Activated T-helper 9 cell treated with anti-CD3 and anti-CD28 coated beads, Interleukin-2, amount 50 U/mL, for 16 hours (primary cell): ENCODE measurements at places on chromosomes 6 and 20.
A peak's percentile ranks its signal among the peaks of the same experiment; 100 is the strongest.

DNA sequence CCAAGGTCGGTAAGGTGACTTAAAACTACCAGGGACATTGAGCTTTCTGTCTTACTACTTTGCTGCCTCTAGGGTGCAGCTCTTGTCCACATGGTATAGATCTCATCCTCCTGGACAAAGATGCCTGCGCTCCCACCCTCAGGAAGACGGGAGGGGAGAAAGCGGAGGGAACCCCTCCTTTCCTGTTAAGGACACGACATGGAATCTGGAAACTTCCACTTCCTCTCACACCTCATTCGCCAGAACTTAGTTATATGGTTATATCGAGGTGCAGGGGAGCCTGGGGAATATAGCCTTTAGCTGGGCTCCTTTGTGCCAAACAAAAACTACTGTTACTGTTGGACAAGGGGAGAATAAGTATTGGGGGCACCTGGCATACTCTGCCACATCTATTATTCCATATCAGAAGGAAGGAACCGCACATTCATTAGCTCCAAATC, 224.3 kb upstream of the TSHZ2 start:
- DNase-seq = no peak

DNA sequence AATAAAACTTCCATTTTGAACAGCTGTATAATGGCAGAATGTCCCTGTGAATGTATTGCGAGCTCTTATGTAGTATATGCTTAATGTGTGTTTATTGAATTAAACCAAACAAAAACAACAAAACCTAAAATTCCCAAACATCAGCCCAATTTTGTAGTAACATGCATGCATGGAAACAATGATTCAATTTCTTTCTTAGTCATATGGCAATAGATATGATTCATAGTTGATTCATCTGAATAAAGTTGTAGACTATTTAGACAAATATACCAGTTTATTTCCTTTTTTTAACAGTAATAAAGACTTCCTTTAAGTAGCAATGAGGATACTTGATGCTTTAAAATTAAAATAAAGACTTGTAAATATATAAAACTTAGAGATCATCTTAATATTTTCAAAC, 670.6 kb downstream of the CD109 start:
- no peak for DNase-seq

- no peak for DNase-seq
These were observed 2.7 kb downstream of the DLL1 start for GRCh38 chr6:170288091-170288631.

- DNase-seq = peak; percentile 38
These were observed 8.2 kb upstream of the TBC1D7 start for GRCh38 chr6:13336553-13336952.

- DNase-seq = no peak
These were observed 36.4 kb downstream of the HLA-DPB1 start for GRCh38 chr6:33112148-33112547.
